ENCODE measurements at places on chromosomes 1 and 21.

GRCh38 chr1:37672136-37672870, 20.0 kb upstream of the CDCA8 start:
- DNase-seq = no peak

DNA sequence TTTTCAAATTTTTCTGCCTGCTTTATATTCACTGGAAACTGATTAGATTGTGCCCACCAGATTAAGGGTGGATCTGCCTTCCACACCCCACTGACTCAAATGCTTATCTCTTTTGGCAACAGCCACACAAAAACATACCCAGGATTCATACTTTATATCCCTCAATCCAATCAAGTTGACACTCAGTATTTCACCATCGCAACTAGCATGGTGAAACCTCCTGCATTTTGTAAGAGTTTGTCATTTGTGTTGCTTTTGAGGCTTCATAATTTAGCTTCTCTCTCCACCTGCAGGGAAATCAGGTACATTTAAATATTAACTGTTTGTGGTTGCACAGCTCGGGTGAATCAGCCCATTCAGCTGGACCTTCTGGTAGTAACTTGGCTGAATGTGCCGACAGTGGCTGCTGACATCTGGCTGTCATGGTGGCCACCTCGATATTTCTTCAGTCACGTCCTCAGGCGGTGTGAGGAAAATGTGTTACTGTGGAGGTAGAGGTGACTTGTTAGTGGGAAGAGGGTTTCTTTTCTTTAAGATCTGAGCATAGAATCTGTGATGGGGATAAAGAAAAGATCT, 224.0 kb downstream of the PTBP2 start:
- DNase-seq = peak; percentile 89

GRCh38 chr1:156401041-156401574, 32.1 kb downstream of the RHBG start:
- DNase-seq = peak; percentile 30

DNA sequence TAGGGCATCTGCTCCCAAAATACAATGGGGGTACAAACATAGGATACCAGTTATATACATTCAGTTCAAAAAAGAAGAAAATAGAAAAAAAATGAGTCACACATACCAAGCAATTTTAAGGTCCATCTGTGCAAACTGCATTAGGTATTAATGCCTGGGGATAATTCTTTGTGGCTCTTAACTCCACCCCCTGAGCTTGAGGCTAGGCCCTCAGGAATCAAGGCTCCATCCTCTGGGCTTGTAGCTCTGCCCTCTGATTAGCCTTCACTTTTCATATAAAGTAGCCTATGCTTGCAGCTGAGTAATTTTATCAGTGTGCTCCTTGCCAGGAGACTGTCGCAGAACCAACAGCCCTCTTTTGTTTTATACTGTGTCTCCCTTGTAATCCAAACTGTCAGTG, 69.9 kb upstream of the BACE2 start:
- no peak for DNase-seq

- DNase-seq = no peak
These were observed 30.5 kb downstream of the EEIG2 start for GRCh38 chr1:108590441-108590840.

GRCh38 chr1:108826081-108826635, 30.7 kb downstream of the AKNAD1 start:
- DNase-seq = no peak

GRCh38 chr21:34744801-34745200, 76.0 kb downstream of the CLIC6 start:
- DNase-seq = no peak

DNA sequence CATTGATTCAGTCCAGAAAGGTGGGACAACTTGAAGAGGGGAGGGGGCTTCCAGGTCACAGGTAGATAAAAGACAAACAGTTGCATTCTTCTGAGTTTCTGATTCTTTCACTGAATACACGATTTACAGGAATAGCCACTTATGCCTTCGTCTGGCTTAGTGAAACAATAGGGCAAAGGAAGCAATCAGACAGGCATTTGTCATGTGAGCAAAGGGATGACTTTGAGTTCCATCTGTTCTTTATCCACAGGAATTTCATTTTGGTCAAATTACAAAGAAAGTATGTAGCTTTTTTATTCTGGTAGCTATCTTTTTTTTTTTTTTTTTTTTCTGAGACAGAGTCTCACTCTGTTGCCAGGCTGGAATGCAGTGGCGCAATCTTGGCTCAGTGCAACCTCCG, 202.5 kb downstream of the TTLL7 start:
- no peak for DNase-seq

- peak; percentile 49 for DNase-seq
These were observed 20.6 kb downstream of the ESPN start for GRCh38 chr1:6445062-6445763.

DNA sequence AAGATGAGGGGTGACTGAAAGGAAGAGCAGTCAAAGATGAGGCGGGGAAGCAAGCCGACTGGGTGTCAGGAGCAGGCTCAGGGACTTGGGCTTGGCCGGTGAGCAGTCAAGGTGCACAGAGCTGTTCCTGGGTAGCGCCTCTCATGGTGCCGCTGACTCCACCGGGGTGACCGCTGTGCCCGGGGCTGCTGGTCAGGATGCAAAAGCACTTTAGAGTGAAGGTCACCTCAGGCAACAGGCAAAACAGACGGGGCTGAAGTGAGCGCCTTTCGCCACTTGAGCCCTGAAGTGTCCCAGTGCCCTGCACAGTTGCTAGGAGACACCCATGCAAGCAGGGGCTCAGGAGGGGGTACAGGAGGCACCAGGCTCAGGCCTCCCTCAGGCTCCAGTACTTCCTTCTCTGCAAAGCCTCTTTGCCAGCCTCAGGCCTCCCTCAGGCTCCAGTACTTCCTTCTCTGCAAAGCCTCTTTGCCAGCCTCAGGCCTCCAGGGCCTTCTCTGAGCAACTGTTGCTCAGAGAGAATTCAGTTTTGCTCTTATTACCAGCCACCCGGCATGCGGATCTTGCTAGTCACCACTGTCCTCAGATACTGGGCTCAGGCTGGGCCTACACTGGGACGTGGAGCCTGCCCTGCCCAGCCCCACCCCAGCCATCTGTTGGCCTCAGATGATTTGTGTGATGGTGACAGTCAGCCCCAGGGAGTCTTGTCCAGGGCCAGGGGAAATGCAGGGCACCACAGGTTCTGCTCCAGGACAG, 99.7 kb upstream of the IRF2BP2 start:
- no peak for DNase-seq

DNA sequence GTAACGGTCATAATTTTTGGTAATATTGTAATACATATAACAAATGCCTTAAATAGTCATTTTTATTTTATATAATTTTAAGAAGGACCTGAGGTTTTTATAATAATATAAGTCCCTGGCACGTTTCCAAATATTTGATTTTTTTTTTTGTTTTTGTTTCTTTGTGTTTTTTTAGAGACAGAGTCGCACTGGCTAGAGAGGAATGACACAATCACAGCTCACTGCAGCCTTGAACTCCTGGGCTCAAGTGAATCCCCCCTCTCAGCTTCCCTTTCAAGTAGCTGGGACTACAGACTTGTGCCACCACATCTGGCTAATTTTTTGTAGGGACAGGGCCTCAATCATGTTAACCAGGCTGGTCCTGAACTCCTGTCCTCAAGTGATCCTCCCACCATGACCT, 29.7 kb downstream of the ARHGAP29 start:
- no peak for DNase-seq

GRCh38 chr1:99305626-99306025, 41.3 kb downstream of the PLPPR4 start:
- DNase-seq = no peak

DNA sequence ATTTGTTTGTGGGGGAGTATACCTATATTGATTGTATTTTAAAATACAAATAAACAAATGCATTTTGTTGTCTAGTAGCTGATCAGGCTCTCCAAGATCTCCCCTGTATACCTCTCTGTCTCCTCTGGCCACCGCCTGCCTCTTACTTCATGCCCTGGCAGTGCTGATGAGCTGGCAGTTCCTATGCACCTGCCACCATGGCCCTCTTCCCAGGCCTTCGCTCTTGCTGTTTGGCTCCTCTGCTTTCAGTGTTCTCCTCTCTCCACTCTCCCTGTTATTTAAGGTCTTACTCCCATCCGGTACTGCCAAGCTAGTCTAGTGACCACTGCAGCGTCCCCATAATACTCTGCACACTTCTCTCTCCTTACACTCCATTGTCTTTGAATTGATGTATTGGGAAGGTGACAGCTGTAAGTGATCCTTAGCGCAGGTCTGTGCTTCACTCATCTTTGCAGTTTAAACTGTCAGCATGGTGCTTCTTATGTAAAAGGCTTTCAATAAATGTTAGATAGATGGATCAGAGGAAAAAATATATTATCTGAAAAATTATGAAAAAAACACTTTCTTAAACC, 88.1 kb upstream of the ATP1A1 start:
- DNase-seq = no peak

GRCh38 chr1:24727501-24728216, 17.6 kb upstream of the CLIC4 start:
- DNase-seq = no peak

- no peak for DNase-seq
These were observed 251.0 kb downstream of the PTPRU start for GRCh38 chr1:29487291-29487690.

DNA sequence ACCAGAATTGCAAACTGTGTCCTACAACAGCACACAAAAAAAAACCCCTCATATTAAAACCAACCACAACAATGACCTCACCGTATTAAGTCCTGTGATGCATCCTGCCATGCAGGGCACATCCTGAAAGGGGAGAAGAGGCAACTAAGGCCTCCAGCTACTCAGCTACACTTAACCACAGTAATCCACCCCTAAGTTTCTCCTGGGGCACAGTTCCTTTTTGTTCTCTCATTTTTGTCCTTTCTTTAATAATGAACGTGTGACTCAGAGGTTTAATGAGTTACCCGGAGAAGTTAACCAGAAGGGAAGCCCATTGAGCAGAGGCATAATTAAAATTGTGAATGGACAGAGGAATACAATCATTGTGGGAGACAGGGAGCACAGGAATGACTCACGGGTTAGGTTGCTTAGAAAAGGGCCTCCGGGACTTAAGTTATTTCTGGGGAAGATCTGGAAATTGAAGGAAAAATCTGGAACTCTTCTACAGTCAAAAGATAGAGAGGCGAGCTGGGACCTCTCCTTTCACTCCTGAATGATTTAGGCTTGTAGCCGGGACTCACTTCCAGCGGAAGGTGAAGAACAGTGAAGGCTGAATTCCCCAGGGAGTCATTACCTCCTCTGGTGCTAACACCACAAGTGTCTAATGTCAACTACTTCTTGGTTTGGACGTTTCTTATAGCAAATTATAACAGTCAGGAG, 36.9 kb upstream of the HIVEP3 start:
- DNase-seq = peak; percentile 17

GRCh38 chr1:226590614-226591013, 42.0 kb downstream of the STUM start:
- DNase-seq = no peak

DNA sequence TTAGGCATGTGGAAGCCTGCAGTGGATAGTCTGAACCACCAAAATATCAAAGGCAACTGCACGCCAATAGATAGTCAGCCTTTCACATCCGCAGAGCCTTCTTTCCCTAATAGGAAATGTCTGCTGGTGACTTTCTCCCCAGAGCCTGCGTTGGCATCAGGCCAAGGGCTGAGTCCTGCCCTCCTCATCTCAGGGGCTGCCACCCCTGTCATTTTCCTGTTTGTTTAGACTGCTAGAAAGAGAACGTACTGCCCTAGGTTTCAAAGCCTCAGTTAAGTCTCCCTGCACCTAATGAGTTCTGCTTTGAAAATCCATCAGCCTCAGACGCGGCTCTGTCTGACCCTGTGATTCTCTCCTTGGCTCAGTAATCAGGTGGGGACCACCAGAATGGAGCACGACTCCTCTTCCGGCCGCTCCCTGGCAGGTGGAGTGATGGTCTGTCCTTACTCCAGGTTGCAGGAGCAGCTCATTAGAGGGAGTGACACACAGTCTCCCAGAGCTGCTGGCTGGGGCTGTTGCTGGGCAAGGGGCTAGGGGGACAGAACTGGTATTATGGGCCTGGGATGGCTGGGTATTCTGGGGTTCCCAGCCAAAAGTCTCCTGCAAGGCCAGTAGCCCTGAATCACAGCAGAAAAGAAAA, 27.3 kb downstream of the STUM start:
- DNase-seq = no peak

DNA sequence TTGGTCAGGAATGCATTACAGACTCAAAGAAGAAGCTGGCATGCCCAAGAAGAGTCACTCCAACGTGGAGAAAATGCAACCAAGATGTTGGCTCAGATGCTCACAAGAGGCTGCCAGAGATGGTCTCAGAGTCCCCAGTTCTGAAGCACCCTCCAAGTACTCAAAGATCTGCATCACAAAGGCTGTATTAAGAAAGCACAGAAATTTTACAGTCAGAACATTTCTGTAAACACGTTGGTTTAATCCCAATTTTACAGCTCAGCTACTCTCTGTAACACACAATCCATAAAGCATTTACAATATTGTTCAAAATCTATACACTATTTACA, 69.4 kb downstream of the CDC7 start:
- DNase-seq = no peak

DNA sequence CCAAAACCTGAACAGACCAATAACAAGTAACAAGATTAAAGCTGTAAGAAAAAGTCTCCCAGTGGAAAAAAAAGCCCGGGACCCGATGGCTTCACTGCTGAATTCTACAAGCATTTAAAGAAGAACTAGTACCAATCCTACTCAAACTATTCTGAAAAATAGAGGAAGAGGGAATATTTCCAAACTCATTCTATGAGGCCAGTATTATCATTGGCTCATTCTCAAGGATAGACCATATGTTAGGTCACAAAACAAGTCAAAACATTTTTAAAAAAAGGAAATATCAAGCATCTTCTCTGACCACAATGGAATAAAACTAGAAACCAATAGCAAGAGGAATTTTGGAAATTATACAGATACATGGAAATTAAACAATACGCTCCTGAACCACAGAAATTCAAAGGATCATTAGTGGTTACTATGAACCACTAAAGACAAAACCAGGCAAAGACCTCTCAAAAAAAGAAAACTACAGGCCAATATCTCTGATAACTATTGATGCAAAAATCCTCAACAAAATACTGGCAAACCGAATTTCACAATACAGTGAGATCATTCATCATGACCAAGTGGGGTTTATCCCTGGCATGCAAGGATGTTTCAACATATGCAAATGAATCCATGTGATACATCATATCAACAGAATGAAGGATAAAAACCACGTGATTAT, 13.9 kb upstream of the IL20 start:
- DNase-seq = no peak

- DNase-seq = no peak
These were observed 73.7 kb downstream of the LAMC1 start for GRCh38 chr1:183096894-183097293.

DNA sequence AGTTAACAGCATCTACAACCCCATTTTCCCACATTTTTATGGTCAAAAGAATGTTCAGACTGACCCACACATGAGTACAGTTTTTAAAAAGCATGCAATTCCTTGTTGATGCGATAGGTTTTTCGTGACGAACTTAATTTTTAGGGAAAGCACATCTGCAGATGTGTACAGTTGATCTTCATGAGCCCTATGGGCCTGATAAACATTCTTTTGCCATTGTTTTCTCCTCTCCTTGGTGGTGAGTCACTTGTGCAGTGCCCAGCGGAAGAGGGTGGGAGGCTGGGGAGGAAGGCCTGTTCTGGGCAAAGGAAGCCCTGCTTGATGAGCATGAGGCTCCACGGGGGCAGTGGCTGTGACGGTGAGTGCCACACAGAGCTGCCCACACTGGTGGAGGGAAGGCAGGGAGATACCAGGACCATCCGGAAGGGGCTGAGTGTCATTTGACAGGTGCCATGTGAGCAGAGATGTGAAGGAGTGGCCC, 5.3 kb downstream of the ARF1 start:
- DNase-seq = no peak

Data from NCI-H526 treated with DMSO at 0.1 percent for 48 hours (cell line).